CD14-positive monocyte (primary cell): ENCODE measurements at places on chromosomes 2 and 18. TPM values are rescaled to one million over a fixed set of nuclear protein-coding genes. Genes with fewer than 3 reads are reported as not detected.

MYO7B gene
- polyA plus RNA-seq: 9.0 TPM

SPDYA gene
- polyA plus RNA-seq: 0.15 TPM in 1 of 2 replicates, not detected in the other

DNA sequence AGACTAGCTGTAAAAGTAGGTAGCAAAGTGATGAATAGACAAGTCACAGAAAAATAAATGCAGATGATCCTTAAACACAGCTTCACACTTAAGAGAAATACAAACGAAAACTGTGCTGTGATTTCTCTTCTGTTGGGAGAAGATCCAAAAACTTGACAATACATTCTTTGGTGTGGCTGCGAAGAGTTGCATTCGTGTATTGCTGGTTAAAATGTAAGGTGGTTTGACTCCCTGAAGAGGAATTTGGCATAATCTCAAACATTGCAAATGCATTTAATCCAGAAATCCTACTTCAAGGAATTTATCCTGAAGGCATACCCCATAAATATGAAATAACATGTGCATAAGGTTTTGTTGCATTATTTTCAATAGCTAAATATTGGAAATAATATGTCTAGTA, 7.1 kb downstream of the CCNYL1 start:
- H3K4me3 ChIP-seq: no peak overlapping the region
- H3K4me1 ChIP-seq: no peaks in the 10 kb centered on the region
- H3K36me3 ChIP-seq: peaks cover 16% of the 10 kb centered on the region
- no peak overlapping the region for H3K27ac ChIP-seq
- DNase-seq: no peak

- peak overlapping the region; percentile 5 for H3K4me3 ChIP-seq
- no peak overlapping the region for H3K27ac ChIP-seq
- H3K27me3 ChIP-seq: no peaks in the 10 kb centered on the region
- peaks cover 22% of the 10 kb centered on the region for H3K4me1 ChIP-seq
Measured at GRCh38 chr2:128557831-128558241, 239.2 kb upstream of the HS6ST1 start.

NLRC4 gene
- 27.3 TPM for polyA plus RNA-seq

- no peaks in the 10 kb centered on the region for H3K27me3 ChIP-seq
- no peak for DNase-seq
- H3K4me1 ChIP-seq: peaks cover 2% of the 10 kb centered on the region
- H3K36me3 ChIP-seq: no peaks in the 10 kb centered on the region
- no peak overlapping the region for H3K27ac ChIP-seq
Measured at GRCh38 chr2:200300638-200301314, 5.7 kb upstream of the SPATS2L start.
